ENCODE measurements at places on chromosomes 7 and 10.

DNA sequence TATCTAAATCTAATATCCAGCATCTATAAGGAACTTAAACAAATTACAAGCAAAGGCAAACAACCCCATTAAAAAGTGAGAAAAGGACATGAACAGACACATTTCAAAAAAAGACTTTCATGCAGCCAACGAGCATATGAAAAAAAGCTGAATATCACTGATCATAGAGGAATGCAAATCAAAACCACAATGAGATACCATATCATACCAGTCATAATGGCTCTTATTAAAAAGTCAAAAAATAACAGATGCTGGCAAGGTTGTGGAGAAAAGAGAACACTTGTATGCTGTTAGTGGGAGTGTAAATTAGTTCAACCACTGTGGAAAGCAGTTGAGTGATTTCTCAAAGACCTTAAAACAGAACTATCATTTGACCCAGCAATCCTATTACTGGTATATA is 334.4 kb upstream of the CACNA2D1 start:
- no peak for DNase-seq

GRCh38 chr10:655184-655583 is 34.3 kb downstream of the DIP2C start:
- DNase-seq, result no peak

DNA sequence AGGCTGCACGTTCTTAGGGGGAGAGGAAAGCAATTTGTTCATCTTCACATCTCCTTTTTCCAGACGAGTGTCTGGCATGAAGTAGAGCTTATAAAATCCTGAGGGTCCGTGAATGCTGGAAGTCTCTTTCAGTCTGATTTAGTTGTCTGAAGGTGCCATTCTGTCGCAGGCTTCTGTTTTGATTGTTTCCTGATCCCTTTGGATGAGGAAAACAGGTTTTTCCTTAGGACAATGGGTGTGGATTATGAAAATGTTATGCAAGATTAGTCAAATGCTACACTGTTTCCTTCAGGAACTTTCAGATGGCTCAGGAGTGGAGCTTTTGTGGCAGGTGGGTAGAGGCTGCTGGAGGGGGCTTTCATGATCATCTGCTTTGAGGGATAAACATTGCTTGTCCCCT is at the start of gene ITPRID1:
Gene ITPRID1, plus strand, starts transcription at position 301 of the 400 bp plus-strand sequence. CDS start 38,935 bp downstream, outside the sequence.
- no peak for DNase-seq

- no peak for DNase-seq
Measured at GRCh38 chr10:127871631-127872010, 21.1 kb downstream of the CLRN3 start.

DNA sequence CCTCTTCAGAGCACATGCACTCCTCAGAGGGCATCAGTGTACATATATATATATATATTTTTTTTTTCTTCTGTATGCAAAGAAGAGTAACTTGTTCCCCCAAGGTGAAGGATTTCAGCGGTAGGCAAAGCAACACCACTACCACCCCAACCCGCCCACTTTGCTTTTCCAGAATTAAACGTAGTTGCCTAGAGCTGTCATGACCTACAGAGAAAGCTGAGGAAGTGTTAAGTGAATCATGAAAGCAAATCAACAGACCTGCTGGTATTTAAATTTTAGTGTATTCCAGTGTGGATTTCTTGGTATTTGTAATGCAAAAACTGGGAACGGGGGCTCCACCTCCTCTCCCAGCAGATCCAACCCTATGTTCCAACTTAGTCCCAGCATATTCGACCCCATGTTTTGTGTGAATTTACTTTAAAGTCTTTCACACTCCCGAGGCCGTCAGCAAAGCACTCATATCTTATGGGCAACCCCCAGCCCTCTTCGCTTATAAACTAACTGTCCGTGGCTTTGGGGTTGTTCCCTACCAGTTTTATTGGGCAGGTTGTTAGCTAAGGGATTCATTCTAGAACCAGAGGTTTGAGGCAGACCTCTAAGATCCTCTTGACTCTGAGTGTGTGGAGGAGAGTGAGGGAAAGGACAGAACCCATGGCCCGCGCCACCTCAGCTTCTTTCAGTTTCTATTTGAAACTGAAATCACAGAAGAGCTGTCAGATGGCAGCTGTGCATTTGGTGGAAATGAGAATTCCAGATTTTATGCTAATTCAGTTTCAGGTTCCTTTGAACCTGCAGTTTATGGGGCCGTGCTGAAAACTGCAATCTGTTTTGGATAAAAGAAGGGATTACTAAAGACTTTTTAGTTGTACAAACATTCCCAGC is 450.2 kb upstream of the GALNT17 start:
- DNase-seq, result no peak

DNA sequence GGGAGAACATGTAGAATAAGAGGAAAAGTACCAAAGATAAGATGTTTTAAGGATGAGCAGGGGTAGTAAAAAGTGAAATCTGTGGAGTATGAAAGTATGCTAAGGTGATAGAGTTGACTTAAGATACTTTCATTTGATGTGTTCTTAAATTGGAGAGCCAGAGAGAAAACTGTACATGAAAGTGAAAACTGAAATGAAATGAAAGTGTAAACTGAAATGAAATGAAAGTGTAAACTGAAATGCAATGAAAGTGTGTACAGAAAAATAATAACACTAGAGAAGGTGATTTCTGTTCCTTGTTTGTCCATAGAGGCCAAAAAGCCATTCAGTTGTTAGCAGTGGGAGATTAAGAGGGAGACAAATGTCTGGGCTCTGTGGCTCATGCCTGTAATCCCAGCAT is 17.5 kb downstream of the AHR start:
- DNase-seq, result no peak

GRCh38 chr7:17415955-17416354 is 117.5 kb downstream of the AHR start:
- no peak for DNase-seq

DNA sequence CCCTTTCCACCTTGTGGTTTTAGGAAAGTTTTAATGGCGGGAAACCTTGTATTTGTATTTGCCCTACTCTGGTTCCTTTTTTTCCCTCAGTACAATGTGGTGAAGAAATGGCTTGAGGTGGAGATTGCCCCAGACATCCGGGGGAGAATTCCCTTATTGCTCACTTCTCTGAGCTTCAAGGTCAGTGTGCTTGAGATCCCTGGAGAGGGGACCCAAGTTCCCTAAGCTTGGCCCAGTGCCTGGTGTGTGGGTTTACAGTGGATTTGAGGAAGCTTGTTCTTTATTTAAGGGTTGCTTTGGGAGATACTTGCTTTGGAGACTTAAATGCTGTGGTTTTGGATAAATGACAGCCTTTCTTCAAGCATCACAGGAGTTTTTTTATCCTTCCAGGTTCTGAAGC is 18.3 kb downstream of the CALHM2 start:
- DNase-seq, result no peak

GRCh38 chr10:80471715-80472233 is 17.7 kb downstream of the TSPAN14 start:
- DNase-seq, result peak; percentile 42
